WTC11 (cell line): ENCODE measurements at places on chromosomes 7 and 10. TPM values are rescaled to one million over a fixed set of nuclear protein-coding genes. Genes with fewer than 3 reads are reported as not detected.

GRCh38 chr7:93704217-93704616 lies 129.7 kb upstream of the CALCR start:
- no peak for DNase-seq

DNA sequence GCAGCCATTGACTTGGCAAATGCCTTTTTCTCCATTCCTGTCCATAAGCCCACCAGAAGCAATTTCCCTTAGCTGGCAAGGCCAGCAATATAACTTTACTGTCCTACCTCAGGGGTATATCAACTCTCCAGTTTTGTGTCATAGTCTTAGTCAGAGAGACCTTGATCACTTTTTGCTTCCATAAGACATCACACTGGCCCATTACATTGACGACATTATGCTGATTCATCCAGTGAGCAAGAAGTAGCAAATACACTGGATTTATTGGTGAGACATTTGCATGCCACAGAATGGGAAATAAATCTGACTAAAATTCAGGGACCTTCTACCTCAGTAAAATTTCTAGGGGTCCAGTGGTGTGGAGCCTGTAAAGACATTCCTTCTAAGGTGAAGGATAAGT lies 649.7 kb upstream of the ANKRD30A start:
- DNase-seq, result no peak

- no peak for DNase-seq
These were observed 3.0 kb downstream of the GIMAP1 start for GRCh38 chr7:150719436-150719835.

GRCh38 chr10:88992921-88993524 lies 2.4 kb downstream of the FAS start:
- DNase-seq, result no peak

DNA sequence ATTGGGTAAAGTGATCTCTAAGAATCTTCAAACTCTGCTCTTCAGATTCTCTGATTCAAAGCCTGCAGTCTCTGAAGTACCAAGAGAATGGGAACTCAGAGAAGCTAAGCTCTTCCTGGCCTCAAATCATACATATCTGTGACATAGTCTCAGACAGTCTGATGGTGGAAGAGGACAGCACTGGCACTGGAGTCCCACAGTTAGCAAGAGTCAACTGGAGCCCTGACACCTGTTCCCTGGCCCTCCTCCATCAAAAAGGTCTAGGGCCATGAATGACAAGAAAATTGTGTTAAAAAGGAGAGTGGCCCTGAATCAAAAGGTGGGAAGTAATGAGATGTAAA lies 37.7 kb downstream of the PRSS2 start:
- no peak for DNase-seq

DNA sequence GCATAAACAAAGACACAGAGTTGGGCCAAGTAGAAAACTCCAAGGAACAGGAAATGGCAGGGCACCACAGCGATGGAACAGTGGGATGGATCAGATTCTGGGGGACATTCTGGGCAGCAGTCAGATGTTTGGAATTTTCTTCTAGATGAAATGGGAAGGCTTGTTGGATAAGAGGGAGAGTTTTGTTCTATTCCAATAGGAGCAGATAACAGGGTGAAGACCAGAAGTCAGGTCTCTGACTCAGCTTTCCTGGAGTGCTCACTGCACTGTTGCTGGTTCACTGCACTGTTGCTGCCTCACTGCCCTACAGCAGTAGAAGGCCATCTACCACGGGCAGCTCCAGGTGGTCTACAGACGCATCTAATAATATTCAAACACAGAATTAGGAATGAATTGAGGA lies 135.6 kb downstream of the ATE1 start:
- no peak for DNase-seq

DNA sequence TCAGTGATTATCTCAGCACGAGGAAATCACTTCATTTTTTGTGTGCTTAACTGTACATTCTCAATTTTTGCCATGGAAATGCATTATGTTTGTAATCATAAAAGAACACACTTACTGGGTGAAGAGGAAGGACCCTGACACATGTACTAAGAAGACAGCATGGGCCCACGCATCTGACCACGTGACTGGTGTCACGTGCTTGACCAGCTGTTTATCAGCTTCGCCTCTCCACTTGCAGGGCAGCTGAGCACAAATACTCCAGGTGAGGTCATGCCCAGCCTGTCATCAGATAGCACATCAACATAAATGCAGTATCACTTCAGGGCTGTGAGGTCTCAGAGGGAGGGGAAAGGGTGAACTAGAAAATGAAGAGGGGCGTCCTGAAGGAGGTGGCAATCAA lies 179.8 kb downstream of the EBF3 start:
- no peak for DNase-seq

- no peak for DNase-seq
These were observed 18.8 kb downstream of the SLK start for GRCh38 chr10:103985726-103986125.

GRCh38 chr10:117830787-117831212 lies 215.9 kb downstream of the RAB11FIP2 start:
- peak; percentile 47 for DNase-seq

- no peak for DNase-seq
These were observed 193.7 kb downstream of the RELN start for GRCh38 chr7:103795787-103796186.

GRCh38 chr10:74955796-74956195 lies 129.4 kb downstream of the KAT6B start:
- DNase-seq, result no peak

GRCh38 chr10:14016011-14016536 lies 314.6 kb downstream of the FRMD4A start:
- no peak for DNase-seq

DNA sequence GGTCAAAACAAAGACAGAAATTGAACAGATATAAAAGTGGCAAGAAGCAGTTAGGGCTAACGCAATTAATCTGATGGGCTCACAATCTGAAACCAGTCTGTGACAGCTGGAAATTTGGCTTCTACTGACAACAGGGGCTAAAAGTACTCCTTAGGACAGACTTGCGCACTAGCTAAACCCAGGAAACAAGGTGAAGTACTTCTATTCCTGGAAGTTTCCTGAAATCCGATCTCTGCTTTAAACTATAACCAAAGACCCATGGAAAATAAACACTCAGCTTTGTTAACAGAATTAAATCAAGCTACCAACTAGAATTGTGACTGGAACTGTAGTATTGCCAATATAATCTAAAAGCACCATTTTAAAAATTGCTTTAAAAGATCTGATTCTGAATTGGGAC lies 520.2 kb upstream of the ZWINT start:
- DNase-seq, result no peak

H2BK1 gene
- total RNA-seq, result 0.87 TPM in 1 of 3 replicates, not detected in the others

CHCHD3 gene
- 105 to 114 TPM (median 106 TPM) in 3 replicates for total RNA-seq

PLXNA4 gene
- 0.41 to 0.81 TPM (median 0.46 TPM) in 3 replicates for total RNA-seq

VIPR2 gene
- 7.5 to 7.8 TPM (median 7.6 TPM) in 3 replicates for total RNA-seq

TRIM73 gene
- total RNA-seq, result 2.0 to 3.0 TPM (median 2.3 TPM) in 3 replicates

SFXN4 gene
- 23.8 to 25.9 TPM (median 24.0 TPM) in 3 replicates for total RNA-seq

ASL gene
- 29.5 to 31.9 TPM (median 29.8 TPM) in 3 replicates for total RNA-seq
